ENCODE measurements at places on chromosomes 2 and 18. TPM values are rescaled to one million over a fixed set of nuclear protein-coding genes. Genes with fewer than 3 reads are reported as not detected.

DNA sequence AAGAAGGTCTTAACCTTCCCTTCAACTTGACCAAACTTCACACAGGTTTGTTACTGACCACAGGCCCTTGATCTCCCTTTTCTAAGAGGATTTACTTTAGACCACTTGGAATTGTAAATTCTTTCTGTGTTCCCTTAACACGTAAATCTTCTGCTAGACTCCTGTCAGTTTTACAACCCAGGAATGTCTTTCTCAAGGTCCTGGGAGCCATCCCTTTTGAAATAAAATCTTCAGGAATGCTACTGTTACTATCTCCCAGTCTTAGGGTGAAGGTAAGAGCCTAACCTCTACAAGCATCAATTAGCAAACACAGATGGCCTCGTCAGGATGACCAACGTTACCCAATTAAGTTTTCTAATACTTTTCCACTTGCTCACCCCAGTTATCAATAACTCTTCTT lies 182.7 kb downstream of the NRXN1 start:
- no peak for DNase-seq

The ANO7 gene
- total RNA-seq = 0.99 TPM

The GCG gene
- 129 TPM for total RNA-seq

GRCh38 chr2:15543053-15543452 lies 18.1 kb downstream of the NBAS start:
- DNase-seq = no peak

GRCh38 chr2:101807242-101807641 lies 109.7 kb downstream of the MAP4K4 start:
- DNase-seq = no peak

GRCh38 chr2:134234535-134234934 lies 19.3 kb upstream of the MGAT5 start:
- peak; percentile 71 for DNase-seq

GRCh38 chr2:9415516-9416169 lies 7.7 kb downstream of the ITGB1BP1 start:
- no peak for DNase-seq

DNA sequence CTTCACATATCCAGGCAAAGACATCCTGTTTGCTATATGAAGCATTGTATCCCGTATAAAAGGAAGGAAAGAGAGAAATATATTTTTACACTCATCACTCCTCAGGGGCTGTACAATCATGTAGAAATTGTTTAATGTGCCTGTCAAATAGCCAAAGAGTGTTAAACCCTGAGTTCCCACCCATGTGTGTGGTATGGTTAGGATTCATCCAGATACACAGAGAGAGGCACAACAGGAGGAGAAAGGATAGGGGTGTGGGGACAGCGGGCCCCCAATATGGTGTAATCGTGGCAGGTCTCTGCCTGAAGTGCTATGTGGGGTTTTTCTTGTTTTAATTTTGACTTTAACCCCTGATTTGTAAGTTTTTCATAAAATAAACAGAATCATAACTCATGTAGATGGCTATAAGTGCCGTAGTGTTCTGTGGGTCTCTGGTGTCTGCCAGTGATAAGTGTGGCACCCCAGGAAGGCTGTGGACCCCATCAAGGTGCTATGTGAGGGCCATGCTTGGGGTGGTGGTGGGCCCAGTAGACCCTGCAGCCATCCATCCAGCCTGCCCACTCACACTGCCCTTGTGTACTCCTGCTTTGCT lies 10.2 kb upstream of the IL18R1 start:
- DNase-seq = no peak

GRCh38 chr2:241358470-241358869 lies 2.4 kb downstream of the FARP2 start:
- DNase-seq = no peak

The SEC11C gene
- total RNA-seq = 77.1 TPM

The TMEM178A gene
- total RNA-seq = 7.8 TPM

DNA sequence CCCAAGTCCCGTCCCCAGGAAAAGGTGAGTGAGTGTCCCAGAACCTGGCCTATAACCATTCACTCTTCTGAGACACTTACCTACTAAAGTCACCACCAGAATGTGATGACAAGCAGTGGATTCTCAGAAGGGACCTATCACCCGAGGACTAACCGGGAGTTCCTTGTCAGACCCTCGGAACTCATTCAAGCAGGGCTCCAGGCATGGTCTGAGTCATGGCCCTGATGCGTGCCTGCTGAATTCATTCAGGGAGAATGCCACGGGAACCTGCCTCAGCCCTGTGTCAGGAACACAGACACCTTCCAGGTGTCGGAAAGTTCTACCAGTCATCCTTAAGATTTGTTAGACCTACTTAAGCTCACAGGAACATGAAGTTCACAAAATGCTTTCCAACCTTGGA lies 29.8 kb downstream of the ALPK2 start:
- no peak for DNase-seq

The ACVR2A gene
- total RNA-seq = 5.6 TPM

The VWA3B gene
- total RNA-seq = not detected

GRCh38 chr2:42047488-42048298 lies at the start of gene PKDCC:
Gene PKDCC, plus strand, starts transcription at chr2:42048021. Its CDS starts 179 bp downstream, at chr2:42048200.
- DNase-seq = peak; percentile 86

DNA sequence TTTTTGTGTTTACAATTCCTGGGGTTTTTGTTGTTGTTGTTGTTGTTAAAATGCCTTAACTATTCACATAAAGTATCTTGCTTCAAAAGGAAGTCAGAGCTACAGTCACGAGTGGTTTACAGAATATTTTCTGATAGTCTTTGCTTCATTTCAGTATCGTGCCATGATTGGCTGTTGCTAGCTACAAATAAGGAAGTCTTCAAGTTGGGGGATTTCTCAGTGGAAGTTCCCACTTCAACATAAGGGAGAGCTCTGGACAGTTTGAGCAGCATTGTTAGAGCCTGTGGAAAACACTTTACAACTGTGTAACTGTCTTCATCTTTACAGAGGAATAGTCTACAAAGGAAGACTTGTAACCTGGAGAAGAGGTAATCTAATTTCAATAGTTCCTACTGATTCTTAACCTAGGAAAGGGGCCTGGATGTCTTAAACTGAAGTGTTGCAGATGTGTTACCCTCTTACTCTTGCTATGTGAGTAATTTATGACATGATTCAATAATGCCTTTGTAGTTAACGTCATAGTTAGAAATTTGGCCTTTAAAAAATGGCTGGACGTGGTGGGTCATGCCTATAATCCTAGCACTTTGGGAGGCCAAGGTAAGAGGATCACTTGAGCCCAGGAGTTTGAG lies 23.4 kb upstream of the TANK start:
- peak; percentile 26 for DNase-seq

DNA sequence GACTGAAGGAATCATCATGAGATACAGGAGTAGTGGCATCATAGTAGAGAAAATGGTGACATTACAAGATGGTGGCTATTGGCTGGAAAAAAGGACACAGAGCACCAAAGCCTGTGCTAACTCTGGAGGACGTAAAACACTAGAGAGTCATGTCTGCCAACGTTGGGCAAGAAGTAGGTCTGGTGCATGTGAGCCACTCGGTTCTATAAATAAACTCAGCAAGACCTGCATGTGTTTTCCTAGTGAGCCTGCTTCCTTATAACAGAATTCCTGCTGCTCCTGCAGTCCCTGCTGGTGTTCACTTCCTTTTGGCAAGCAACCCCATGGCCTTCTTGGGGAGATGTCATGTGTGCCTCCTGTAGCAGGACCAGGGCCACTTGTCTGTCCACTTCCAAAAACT lies 325.2 kb downstream of the OSR1 start:
- DNase-seq = no peak
